ENCODE measurements at places on chromosomes 1 and 21.

DNA sequence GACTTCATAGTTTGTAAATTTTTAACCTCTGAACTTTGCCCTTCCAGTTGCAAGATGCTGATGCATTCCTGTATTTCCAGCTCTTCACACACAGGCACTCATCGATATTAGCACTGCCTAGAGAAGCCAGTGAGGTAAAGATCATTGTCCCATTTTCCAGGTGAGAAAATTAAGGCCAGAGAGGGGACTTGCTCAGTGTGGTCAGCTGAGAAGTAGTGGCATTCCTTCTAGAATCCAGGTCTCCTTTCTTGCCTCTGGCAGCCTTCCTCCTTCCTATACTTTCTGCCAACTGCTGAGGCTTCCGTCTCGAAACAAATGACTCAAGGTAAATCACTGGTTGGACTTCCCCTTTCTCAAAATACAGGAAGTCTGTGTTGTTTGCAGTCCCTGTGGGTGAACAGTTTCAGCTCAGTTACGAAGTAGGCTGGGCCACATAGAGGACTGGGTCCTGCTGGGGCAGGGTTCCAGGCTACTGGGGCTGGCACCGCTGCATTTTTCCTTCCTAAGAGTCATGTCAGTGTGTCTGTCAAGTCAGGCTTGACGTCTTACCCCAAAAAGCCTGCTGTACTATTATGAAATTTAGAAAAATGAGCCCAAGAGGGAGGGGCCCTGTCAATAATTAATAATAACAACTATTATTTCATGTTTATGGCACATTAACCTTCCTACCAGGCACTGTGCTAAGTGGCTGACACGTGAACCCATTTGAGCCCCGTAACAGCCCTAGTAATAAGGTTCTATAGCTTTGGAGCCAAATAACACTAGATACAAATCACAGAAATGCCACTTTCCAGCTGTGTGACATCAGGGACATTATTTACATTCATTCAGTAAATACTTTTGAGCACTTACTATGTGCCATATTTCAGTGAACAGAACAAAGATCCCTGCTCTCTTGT lies 16.6 kb upstream of the RNF19B start:
- peak; percentile 55 for DNase-seq

GRCh38 chr1:86552376-86552775 lies 5.5 kb downstream of the CLCA4 start:
- DNase-seq: no peak

- DNase-seq: no peak
These were observed 17.8 kb upstream of the PPP2R5A start for GRCh38 chr1:212267460-212267859.

- no peak for DNase-seq
These were observed 11.4 kb downstream of the FASLG start for GRCh38 chr1:172670316-172670715.

- DNase-seq: no peak
These were observed 804.4 kb downstream of the BRINP3 start for GRCh38 chr1:189673217-189673616.

DNA sequence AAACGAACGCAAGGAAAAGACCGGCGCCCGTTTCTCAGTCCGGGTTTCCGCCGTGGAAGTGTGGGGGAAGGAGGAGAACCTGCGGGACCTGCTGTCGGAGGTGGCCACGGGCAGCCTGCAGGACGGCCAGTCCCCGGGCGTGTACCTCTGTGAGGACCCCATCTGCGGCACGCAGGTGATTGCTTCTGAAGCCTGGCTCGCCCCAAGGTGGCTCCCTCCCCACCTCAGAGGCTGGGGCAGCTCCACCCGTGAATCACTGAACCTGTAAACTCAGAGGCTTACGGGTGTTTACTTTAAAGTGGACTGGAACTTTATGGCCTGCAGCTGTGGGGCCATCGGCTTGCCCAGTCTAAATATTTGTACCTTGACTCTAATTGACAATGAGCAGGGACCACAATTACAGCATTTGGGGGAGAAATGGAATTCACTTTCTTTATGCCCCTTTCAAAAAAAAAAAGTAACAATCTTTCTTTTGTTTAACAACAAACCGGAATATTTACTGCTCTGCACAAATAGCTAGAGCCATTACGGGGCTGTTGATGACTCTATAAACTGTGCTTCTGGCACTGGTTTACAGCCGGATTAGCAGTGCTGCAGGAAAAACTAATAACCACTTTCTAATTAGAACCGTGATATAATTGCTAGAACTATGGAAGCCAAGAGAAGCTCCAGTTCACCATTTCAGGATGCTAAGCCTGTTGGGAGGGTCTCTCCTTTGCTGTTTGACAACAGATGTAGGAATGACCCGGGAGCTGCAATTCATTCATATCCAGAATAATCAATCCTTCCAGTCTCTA lies 454.8 kb downstream of the KIF26B start:
- no peak for DNase-seq

DNA sequence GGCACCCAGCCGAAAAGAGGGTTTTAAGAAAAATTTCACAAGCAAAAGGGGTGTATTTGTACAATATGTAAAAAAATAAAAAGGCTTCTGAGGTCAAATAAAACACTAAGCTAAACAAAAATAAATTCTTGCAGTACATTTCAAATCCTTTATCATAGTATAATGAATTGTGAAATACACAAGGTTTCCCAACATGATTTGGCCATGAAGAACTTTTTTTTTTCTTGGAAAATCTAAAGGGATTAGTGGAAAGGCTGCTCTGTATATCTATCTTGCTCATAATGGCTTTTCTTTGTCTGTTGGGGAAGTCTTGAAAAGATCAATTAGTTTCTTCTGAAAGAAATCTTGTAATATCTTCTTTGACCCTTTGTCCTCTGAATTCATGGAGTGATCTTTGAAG lies 593.4 kb downstream of the PLPP3 start:
- DNase-seq: no peak

GRCh38 chr1:220001095-220001501 lies 45.2 kb downstream of the EPRS1 start:
- no peak for DNase-seq

- DNase-seq: no peak
These were observed 5.9 kb upstream of the WNT2B start for GRCh38 chr1:112502826-112503225.

DNA sequence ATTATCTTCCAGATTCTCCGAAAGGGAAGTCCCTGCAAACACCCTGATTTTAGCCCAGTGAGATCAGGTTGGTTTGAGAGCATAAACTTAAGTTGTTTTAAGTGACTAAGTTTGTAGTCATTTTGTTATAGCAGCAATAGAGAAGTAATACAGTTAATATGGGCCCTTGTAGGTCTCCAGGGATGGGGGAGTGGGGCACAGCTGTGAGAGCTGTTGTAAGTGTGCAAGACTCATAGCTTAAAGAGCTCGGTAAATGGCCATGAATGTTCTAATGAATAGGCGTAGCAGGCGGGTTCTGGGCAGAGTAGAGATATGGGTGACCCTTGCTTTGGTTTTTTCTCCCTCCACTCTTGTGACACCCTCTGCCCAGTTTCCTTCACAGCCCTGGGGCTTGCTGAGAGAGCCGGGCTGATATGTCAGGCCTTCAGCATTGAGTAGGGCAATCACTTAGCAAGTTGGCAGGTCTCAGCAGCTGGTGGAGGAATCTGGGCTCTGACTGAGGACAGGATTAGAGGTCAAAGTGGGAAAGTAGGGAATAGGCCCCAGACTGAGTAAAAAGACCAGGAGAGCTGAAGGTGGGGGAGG lies 16.0 kb upstream of the ID3 start:
- DNase-seq: no peak

GRCh38 chr21:35044770-35045541 lies 4.1 kb downstream of the RUNX1 start:
- no peak for DNase-seq

GRCh38 chr1:169513208-169513607 lies 27.5 kb upstream of the SLC19A2 start:
- no peak for DNase-seq

GRCh38 chr1:7266561-7266960 lies 481.3 kb downstream of the CAMTA1 start:
- DNase-seq: no peak

DNA sequence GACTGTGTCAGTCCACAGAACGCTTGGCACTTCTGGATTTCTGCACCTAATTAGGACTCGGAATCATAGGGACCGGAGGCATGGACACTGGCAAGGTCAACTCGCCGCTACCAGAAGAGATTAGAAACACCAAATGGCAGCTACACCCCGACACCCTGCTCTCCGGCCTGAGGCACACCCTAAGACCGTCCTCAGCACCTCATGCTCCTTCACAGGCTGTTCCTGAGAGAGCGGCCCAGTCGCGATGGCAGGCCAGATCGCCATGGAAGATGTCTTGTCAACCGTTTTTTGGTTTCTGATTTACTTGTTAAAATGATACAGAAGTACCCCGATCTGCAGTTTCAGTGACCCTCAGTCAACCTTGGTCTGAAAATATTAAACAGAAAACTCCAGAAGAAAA lies 46.8 kb downstream of the NPHP4 start:
- DNase-seq: no peak

- no peak for DNase-seq
These were observed 69.2 kb downstream of the PRDM2 start for GRCh38 chr1:13769212-13769611.

GRCh38 chr1:143680304-143680703 lies 291.5 kb downstream of the FAM72C start:
- no peak for DNase-seq
